ENCODE measurements at places on chromosomes 13 and 19.
A peak's percentile ranks its signal among the peaks of the same experiment; 100 is the strongest.

GRCh38 chr19:48487544-48487943 lies 18.4 kb downstream of the CYTH2 start:
- no peak for DNase-seq

DNA sequence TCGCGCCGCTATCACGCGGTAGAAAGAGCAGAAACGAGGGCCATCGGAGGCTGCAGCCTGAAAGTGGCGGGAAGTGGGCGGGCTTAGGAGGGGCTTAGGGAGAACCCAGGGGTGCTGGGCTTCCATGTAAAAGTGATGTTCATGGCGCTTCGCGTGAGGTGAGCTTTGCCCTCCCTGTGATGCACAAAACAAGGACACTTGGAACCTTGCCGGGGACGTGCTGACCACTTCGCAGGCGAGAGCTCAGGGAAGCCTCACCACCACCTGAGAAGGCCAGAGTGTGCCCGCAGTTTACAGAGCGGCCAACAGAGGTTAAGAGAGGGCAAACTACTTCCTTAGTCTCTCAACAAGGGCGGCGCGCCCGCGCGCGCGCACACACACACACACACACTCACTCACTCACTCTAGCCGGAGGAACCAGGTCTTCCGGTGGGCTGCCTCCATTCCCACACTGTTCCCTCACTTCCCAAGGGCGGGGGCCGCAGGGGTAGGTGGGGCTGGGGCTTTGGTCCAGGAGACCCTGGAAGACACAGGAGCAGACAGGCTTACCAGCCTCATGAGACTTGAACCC lies 651 bp downstream of the GAPDHS start:
- no peak for DNase-seq

DNA sequence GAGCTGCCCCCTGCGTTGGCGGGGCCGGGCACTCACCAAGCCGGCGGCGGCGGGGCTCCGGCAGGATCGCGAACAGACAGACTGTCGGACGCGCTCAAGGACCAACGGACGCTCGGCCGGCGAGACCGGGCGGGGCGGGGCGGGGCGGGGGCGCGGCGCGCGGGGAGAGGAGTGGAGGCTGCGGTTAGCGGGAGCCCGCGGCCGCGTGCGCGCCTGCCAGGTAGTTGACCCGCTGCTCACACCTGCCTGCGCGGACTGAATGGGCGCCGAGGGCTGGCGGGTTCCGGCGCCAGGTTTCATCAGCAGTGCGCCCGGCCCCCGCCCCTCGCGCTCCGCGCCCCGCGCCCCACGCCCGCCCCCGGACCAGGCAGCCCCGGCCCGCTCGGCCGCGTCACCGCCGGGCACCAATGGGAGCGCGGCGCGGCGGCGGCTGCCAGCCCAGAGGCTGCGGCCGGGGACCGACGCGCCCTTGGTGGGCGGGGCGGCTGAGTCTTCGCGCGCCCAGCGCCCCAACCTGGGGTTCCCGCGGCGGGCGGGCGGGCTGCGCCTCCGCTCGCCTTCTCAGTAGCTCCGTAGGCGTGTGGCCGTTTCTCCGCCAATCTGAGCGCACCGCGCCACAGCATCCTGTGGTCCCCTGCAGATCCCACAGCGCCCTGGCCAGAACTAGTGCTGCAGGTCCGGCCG lies at the start of gene SLC7A1:
SLC7A1 (minus strand) TSS at position 309 of the 684 bp plus-strand sequence. CDS start 59,500 bp downstream, outside the sequence.
- peak; percentile 72 for DNase-seq

DNA sequence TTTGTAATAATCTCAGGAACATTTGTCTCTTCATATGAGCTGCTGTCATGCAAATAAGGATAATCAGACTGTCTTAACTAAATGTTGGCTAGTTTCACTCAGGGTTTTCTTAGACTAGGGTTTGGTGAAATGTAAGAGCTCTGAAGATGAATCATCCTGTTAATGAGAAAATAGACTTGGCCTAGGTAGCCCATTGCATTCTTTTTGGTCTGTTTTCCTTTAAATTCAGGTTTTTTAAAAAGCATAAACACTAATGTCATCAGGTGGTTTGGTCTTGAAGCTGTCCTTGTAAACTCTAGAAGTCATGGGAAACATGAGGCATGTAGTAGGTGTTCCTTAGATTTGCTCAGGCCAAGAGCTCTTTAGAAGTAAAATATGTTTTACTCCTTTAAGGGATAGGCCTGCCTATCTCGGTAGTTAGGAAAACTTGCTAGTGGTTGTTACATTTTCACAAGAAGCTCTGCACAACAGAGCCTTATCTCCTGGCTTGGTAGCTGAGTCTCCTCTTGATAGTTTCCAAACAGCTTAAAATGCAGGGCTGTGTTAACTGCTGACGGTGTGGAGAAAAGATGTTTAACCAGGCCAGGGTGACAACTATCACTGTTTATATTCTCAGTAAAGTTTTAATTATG lies 62.0 kb upstream of the C1QTNF9B start:
- DNase-seq: no peak
